ENCODE measurements at places on chromosomes 5 and 9.

DNA sequence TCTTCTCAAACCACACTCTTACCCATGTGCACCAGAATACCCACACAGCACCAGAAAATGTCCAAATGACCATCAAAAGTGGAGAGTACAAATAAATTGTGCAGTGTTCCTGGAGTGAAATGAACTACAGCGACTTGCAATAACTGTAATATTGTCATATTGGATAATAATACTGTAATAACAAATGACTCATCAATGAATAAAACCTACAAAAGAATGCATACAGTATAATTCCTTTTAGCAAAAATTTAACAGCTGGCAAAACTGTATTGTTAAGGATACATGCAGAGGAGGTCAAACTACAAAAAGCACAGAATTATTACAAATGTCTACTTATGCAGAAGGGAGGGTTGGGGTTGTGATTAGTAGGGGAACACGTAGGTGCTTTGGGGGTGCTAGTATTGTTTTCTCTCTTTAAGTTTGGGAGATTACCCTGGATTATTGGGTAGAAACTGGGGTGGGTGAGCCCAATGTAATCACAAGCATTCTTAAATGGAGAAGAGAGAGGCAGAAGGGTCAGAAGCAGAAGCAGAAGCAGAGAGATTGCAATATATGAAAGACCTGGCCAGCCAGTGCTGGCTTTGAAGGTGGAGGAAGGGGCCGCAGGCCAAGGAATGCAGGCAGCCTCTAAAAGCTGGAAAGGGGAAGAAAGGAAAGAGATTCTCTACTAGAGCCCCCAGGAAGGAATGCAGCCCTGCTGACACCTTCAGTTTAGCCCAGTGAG lies 21.8 kb downstream of the IRF1 start:
- DNase-seq: no peak

DNA sequence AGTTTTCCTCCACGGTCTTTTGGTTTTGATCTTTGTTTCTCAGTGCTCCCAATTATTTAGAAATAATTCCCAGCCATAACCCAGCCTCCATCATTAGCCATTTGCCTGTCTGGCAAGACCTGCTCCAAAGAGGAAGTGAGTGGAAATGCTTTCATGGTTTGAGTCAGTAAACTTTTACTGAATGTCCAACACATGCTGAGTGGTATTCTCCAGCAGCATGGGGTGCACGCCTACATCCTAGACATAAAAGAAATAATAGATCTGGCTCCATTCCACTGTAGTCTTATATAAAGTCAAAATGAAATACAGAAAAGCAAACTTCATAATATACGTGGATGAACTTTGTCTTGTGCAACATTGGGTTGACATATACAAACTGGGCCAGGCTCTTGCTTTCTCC lies 757.2 kb downstream of the TLE1 start:
- no peak for DNase-seq

DNA sequence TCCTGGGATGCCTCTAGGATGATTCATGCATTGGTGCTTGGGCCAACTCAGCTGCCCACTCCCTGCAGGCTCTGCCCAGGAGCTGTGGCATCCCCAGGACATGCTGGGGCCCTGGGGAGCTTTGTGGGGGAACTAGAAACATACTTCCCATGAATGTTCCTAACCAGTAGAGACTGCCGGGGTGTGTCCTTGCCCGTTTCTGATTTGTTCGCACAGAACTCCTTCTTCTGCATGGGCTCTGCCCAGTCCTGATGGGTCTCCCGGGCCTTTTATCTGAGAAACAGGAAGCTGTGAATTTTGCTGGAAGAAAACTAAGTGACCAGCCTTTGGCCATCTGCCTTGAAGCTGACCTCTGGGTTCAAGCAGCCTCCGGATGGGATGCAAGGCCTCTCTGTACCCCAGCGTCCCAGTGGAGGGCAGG lies 71.6 kb upstream of the RNU6ATAC start:
- DNase-seq: no peak

- DNase-seq: no peak
Observed at GRCh38 chr5:143139585-143139984, 263.9 kb downstream of the NR3C1 start.

DNA sequence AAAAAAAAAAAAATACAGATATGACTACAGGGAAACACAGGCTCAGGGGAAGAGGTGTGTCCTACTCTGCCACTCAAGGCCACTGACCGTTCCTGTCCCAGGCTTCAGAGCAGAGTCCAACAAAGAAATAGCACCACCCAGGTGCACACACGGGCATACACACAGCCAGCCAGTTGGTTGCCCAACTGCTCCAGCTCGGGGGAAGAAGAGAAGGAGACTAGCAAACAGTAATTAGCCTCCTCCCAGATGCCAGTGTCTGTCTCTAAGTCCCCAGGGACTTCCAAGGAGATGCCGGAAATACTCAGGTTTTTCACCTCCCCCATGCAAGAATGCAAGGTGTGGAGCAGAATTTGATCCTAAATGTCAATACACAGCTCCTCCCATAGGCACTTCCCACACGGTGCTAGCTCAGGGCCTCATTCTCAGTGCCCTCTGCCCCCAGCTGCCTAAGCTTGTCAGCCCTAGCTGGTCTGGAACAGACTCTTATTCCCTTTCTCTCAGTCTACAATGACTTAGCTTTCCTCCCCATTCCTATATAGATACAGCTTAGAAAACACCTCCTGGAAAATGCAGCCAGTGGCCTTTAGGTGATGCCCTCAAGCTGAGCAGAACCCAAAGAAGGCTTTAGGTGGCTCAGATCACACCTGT lies 1.7 kb downstream of the MYORG start:
- no peak for DNase-seq

DNA sequence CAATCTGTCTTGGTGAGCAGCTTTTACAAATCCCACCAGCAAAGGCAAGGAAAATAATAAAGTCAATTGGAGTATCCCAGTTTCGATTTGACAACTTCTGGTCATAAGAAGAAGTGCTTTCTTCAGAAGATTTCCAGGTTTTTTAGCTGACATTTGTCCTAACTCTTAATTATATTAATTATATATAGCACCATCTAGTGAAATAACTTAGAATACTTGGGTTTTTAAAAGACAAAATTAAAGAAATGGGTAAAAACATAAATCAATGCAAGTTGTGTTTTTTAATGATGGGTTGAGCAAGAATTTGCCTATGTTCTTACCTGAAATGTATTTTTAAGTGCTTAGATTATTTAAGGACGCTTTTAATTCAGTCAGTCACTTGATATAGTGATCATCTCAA lies 421.8 kb downstream of the ACTL7B start:
- no peak for DNase-seq

DNA sequence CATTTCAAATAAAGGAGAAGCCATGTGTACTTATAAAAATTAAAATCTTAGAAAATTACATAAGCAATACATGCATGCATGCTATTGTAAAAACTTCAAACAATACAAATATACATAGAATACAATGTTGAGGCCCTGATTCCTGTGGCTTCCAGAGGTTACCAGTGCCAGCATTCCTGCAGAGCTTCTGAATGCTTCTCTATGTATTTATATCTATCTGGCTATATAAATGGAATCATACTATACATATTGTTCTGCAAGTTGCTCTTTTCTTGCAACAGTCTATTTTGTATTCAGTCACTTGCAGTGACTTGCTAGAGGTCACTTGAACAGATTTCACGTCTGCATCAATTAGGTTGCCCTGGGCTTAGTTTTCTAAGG lies 3.2 kb upstream of the IL12B start:
- no peak for DNase-seq

DNA sequence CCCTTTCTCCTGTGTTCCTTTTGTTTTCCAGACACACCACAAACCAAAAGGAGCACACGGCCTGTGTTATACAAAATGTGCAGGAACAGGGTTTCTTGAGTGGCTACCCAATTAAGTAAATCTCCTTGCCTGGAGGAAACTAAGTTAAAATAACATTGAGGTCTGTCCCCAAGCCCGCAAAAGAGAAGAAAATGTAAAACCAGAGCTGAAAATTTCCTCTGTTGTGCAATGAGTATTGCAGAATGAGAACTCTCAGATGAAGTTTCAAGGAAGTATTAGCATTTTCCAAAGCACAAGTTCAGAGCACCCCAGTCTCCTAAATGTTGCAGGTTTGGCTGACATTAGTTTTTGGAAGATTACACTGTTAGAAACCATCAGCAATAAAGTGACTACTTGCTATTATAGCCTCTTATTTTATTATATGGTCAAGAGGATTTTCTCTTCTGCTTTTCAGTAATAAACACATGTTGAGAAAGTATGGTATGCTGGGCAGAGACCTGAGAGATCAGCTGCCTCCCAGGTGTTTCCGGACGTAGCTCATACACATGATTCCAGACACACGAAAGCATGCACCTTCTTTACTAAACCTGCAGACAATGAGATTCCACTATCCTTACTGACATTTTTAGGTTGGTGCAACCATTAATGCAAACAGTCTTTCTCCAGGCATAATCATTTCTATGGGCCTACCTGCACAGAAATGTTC lies 161.3 kb downstream of the SNCAIP start:
- DNase-seq: no peak

- DNase-seq: no peak
Observed at GRCh38 chr9:133679056-133679455, 42.9 kb downstream of the DBH start.

DNA sequence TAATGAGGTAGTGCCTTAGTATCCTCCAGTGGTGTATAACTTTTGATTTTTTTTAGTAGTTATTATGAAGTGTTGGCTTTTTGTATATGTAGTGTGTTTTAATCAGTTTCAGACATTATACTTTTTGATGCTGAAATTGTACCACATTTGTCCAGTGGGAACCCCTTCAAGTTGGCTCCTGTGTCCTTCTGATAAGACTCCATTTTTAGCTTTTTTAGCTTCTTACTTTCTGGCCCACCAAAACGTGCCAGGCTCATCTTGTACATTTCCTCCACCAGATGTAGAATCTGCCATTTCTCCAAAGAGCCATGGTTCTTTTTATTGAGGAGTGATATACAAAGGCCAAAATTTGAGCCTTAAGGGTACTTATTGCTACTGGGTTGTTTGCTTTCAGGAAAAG lies 84.4 kb downstream of the PBX3 start:
- no peak for DNase-seq

DNA sequence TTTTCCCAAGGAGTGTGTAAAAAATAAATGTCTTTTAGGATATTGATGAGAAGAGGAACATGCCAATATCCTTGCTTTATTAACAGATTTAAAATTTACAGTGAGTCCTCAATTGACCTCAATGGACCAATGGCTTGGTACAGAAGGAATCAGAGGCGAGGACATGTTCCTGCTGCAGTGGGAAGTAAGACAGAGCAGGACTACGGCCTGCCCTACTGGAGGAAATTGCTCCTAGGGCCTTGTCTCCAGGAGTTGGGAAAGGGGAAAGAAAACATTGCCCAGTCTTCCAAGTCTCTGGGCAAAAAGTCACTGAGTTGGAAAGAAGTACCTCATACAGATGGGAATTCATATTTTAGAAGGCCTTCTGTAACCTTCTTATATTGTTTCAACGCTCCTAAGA lies 33.1 kb upstream of the UGT3A2 start:
- DNase-seq: no peak

GRCh38 chr5:78533356-78533755 lies 115.2 kb downstream of the LHFPL2 start:
- no peak for DNase-seq

DNA sequence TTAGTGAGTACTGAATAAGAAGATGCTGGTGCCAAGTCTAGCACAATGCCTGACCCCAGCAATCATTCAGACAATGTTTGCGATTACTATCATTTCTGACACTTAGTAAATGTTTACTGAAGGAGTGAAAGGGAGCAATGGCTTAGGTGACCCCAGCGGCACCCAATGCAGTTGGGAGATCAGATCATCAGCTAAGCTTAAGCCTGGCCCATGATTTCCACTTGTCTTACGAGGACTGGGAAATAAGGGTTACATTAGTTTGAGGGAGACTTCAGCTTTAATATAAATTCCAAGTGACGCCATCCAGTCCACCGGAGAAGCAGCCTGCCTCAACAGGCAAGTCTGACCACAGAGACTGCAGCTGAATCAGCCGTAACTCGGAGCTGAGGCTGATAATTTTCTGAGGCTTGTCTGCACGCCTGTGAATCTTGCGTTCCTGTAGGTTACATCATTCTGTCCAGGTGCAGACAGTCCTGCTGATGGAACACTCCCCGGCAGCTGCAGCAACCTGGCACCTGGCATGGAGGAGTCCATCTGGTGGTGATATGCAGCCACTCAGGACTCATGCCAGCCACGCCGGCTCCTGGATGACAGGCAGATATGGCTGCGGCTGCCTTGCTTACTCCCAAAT lies 34.9 kb upstream of the FGF1 start:
- DNase-seq: no peak

GRCh38 chr9:137320555-137321384 lies 18.7 kb upstream of the NRARP start:
- no peak for DNase-seq

DNA sequence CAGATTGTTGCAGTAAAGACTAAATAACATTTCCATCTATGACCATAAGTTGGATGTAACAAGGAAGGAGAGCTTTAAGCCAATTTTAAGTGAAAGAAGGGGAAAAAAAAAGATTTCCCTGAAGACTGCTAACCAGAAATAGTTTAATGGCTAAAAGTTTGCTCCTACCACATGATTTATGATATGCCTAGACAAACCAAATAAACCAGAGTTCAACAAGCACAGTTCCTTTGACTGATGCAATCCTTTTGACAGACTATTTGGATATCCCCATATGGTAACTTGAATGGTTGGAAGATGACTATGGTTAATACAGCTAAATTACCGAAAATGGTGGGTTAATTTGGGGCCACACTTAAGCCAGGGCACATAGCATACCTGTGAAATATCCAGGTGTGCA lies 338.5 kb downstream of the CETN3 start:
- no peak for DNase-seq

- DNase-seq: no peak
Observed at GRCh38 chr9:29214690-29215253, 1641.5 kb upstream of the C9orf72 start.

DNA sequence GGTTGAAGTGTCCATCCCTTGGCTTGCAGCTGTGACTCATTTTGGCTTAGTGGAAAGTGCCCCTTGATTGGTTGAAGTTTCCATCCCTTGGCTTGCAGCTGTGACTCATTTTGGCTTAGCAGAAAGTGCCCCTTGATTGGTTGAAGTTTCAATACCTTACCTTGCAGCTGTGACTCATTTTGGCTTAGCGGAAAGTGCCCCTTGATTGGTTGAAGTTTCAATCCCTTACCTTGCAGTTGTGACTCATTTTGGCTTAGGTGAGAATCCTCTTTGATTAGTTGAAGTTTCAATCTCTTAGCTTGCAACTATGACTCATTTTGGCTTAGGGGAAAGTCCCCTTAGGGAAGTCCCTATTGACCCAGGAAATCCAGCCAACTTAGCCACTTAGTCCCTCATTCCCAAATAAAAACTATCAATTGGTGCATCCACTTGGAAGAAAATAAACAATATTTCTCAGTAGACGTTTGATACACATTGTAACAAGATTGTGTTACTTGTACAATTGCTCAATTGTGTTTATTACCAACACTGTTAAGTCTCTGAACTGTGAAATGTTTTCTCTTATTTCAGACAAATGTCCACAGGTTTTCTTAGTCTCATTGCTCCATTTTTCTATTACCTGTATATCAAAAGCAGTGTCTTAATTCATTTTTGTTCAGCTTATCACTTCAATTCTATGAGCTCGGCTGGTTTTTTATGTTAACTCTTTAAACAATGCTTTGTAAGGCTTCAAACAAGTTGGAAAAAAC lies 2308.8 kb upstream of the ACO1 start:
- no peak for DNase-seq

GRCh38 chr5:60677850-60678664 lies 21.9 kb downstream of the DEPDC1B start:
- DNase-seq: no peak
